ENCODE measurements at places on chromosomes 13 and 19.

DNA sequence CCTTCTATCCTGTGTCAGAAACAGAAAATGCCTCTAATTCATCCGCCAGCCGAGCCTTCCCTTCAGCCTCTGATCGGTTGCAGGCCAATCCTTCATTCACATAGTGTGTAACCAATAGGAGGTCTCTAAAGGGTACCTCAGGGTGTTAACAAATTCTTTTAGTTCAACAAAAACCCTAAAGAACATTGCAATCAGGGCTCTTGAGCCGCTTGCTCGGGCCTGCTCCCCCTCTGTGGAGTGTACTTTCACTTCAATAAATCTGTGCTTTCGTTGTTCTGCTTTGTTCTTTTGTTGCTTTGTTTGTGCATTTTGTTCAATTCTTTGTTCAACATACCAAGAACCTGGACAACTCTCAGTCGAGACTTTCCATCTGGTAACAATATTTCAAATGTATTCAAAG, 366.5 kb downstream of the KCTD12 start:
- DNase-seq = no peak

- no peak for DNase-seq
Observed at GRCh38 chr13:39201180-39201579, 162.9 kb downstream of the NHLRC3 start.

GRCh38 chr13:40109351-40109844, 453.9 kb downstream of the COG6 start:
- no peak for DNase-seq

DNA sequence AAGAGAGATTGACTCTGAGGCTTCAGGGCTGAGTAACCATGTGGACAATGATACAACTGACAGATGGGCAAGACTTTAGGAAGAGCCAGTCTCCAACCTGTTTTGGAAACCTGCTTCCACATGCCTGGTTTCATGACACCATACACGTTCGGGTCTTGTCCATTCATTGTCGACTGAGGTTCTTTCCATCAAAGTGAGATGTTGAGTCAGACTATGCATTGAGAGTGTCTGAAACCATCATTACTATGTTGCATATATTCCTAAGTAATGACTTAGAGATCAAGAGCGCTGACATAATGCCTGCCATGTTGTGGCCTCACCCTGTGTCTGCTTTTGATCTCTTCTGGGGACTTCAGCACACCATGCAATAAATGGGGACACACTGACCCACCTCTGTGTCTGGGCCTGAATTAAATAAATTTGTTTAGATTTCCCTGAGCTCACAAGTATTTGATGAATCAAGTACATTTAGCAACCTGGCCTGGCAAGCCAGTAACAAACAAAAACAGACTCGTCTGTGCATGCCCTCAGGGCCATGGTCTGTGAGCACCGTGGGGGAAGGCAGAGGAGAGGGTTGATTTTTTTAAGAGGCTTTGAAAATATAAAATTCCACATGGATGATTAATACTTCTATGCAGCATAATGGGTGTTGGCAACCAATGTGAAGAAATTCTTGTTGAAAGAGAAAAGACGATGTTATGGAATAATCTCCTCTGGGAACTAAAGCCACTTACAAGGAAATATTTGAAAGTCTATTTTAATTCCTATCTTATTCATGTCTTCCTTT, 49.9 kb upstream of the UBAC2 start:
- DNase-seq = no peak

DNA sequence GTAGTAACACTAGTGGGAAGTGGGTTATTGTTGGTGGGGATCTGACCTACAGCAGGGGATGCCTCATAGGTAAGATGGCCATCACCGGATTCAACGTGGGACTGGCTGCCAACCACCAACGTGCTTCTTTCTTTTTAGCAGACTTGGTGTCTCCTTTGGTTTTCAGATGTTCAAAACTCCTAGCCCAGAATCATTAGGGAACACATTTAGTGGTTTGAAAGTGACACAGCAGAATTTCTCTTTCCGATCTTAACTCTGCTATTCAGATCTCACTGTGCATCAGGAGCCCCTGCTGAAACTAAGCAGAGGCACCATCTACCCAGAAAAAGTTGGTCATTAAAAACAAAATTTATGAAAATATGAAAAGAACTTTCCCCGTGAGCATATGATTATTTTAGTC, 36.7 kb upstream of the PCDH8 start:
- DNase-seq = no peak
